ENCODE measurements at places on chromosomes 11 and 22.

DNA sequence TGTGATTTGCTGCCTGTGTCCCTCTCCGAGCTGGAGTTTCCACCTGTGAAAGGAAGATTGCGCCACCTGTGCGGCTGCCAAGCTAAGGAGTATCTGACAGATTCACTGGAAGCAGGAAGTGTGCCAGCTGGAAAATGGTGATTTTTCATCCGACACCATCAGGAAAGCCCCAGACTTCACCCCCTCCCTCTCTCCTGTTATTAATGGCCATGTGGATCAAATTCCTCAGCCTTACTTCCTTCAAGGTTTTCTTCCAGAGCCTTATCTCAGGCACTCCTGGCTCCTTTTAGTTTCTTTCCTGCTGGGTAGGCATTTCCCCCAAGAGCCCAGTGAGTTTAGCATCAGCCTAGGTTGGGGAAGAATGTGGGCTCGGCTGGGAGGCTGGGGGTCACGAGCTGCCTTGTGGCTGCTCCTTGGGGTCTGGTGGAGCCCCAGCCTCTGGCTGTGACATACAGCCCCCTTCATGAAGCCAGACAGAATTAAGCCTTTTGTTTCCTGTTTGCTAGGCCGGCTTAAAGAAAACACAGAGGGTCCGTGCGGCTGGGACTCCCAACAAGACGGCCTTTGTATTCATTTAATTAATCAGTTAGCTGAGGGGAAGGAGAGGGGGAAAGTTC, 37.1 kb downstream of the PKNOX2 start:
- DNase-seq: peak; percentile 90
- no peak overlapping the region for H3K27ac ChIP-seq
- peaks cover 15% of the 10 kb centered on the region for H3K27me3 ChIP-seq
- no peak overlapping the region for H3K4me3 ChIP-seq
- no peaks in the 10 kb centered on the region for H3K4me1 ChIP-seq

DNA sequence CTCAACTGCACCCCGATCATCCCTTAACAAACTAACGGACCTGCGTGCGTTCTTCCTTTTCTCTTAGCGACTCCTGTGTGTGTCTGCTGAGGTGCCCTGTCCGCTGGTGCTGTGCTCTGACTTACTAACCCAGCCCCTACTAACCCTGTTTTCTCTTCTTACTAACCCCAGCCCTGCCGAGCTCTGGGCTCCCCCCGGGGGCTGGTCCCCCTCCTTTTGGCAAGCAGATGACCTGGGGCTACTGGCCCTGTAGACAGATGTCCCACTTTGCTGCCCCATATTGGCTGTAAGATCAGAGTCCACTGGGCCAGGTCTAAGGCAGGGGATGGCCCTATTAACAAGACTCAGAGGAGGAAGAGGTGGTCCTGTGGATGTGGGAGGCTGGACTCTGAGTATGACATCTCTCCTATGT, 14.7 kb downstream of the MIAT start:
- H3K4me1 ChIP-seq: peaks cover 21% of the 10 kb centered on the region
- H3K27ac ChIP-seq: peak overlapping the region; percentile 93
- no peaks in the 10 kb centered on the region for H3K27me3 ChIP-seq
- no peak overlapping the region for H3K4me3 ChIP-seq
- DNase-seq: no peak

GRCh38 chr11:36510594-36510942, 496 bp upstream of the TRAF6 start:
- no peaks in the 10 kb centered on the region for H3K36me3 ChIP-seq
- H3K4me3 ChIP-seq: peak overlapping the region; percentile 77
- peak overlapping the region; percentile 50 for H3K27ac ChIP-seq

DNA sequence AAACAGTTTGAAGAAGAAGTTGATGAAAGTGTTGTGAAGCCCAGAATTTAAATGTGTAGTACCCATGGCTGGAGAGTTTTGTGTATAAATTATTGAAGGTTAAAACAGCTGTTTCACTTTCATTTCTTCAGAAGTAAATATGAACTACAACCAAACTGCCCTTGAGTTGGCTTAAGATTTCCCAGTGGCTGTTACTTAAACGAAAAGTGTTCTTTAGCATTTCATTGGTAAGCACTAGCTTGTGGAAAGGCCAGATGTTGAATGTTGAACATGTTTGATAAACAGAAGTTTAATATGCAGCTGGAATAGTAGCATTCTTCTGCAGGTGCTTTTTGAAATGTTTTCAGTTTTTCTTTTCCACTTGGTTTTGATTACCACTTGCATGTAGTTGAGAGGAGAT, 83.2 kb upstream of the TNRC6B start:
- no peaks in the 10 kb centered on the region for H3K4me1 ChIP-seq
- no peak for DNase-seq
- H3K27ac ChIP-seq: no peak overlapping the region
- H3K27me3 ChIP-seq: no peaks in the 10 kb centered on the region
- no peak overlapping the region for H3K4me3 ChIP-seq
- no peaks in the 10 kb centered on the region for H3K36me3 ChIP-seq

- H3K36me3 ChIP-seq: no peaks in the 10 kb centered on the region
- no peak overlapping the region for H3K27ac ChIP-seq
- no peaks in the 10 kb centered on the region for H3K27me3 ChIP-seq
- H3K4me3 ChIP-seq: no peak overlapping the region
- DNase-seq: peak; percentile 17
- peaks cover 17% of the 10 kb centered on the region for H3K4me1 ChIP-seq
These were observed 1.0 kb upstream of the TUBA8 start for GRCh38 chr22:18109410-18110193.

GRCh38 chr11:2583605-2583958, 116.2 kb downstream of the KCNQ1OT1 start:
- H3K4me3 ChIP-seq: no peak overlapping the region
- H3K4me1 ChIP-seq: no peaks in the 10 kb centered on the region
- H3K27me3 ChIP-seq: no peaks in the 10 kb centered on the region
- no peak for DNase-seq
- no peak overlapping the region for H3K27ac ChIP-seq

DNA sequence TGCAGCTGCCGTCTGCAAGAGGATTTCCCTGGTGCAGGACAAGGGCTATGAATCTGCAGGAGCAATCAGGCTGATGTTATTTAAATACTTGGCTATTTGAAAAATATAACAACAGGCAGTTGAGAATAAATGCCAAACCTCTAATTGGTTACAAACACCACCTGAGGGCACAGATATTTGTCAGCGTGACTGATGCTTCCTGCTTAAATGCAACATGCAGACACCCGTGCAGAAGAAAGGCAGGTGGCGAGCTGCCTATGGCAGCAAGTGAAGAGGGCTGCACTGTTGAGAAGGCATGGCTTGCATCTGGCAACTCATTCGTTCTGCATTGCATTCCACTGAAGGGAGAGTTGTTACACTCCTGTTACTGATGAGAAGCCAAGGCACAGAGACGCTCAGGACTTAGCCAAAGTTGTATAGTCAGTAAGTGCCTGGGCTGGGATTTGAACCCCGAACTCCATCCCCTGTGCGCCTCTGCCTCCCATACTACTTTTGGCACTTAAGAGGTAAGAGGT, 350.6 kb downstream of the TENM4 start:
- no peak overlapping the region for H3K27ac ChIP-seq
- peaks cover 20% of the 10 kb centered on the region for H3K4me1 ChIP-seq
- no peaks in the 10 kb centered on the region for H3K36me3 ChIP-seq
- no peak overlapping the region for H3K4me3 ChIP-seq
- no peak for DNase-seq

- H3K4me3 ChIP-seq: no peak overlapping the region
- no peaks in the 10 kb centered on the region for H3K36me3 ChIP-seq
- no peak for DNase-seq
These were observed 975.5 kb upstream of the CCDC90B start for GRCh38 chr11:84261707-84262106.

- H3K27ac ChIP-seq: no peak overlapping the region
- no peaks in the 10 kb centered on the region for H3K27me3 ChIP-seq
- H3K4me3 ChIP-seq: no peak overlapping the region
These were observed 19.0 kb downstream of the WT1 start for GRCh38 chr11:32416301-32416700.

- no peak overlapping the region for H3K27ac ChIP-seq
- H3K4me3 ChIP-seq: no peak overlapping the region
- H3K27me3 ChIP-seq: no peaks in the 10 kb centered on the region
These were observed 13.4 kb upstream of the ACR start for GRCh38 chr22:50724616-50725015.

GRCh38 chr22:20258584-20259326, 9.4 kb downstream of the RTN4R start:
- no peak overlapping the region for H3K4me3 ChIP-seq
- H3K36me3 ChIP-seq: no peaks in the 10 kb centered on the region

- DNase-seq: no peak
- no peaks in the 10 kb centered on the region for H3K36me3 ChIP-seq
- H3K27me3 ChIP-seq: no peaks in the 10 kb centered on the region
These were observed 86.5 kb upstream of the CARD18 start for GRCh38 chr11:105226091-105226490.

DNA sequence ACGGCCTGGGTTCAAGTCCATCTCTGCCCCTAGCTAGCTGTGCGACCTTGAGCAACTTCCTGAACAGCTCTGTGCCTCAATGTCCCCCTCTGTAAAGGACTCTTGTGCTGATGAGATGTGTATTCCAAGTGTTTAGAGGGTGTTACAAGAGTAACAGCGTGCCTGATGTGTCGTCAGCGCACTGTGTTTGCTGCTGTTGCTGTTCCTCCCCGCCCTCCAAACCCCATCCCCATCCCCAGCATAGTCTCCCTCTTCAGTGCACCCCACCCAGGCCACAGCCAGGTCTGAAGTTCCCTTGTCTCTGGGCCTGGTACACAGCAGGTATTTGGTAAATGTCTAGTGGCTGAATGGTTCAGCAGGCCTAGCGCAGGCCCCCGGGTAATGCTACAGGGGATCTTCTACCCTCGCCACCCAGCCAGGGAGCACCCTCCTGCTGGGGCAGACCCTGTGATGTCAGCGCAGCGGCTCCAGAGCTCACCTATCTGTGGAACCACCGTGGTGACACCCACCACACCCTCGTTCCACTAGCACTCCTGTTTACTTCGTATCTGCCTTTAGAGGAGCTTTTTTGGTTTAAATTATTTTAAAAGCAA, 10.3 kb downstream of the CBX7 start:
- no peaks in the 10 kb centered on the region for H3K36me3 ChIP-seq
- no peak overlapping the region for H3K4me3 ChIP-seq
- H3K27me3 ChIP-seq: no peaks in the 10 kb centered on the region
- H3K4me1 ChIP-seq: peaks cover 11% of the 10 kb centered on the region

DNA sequence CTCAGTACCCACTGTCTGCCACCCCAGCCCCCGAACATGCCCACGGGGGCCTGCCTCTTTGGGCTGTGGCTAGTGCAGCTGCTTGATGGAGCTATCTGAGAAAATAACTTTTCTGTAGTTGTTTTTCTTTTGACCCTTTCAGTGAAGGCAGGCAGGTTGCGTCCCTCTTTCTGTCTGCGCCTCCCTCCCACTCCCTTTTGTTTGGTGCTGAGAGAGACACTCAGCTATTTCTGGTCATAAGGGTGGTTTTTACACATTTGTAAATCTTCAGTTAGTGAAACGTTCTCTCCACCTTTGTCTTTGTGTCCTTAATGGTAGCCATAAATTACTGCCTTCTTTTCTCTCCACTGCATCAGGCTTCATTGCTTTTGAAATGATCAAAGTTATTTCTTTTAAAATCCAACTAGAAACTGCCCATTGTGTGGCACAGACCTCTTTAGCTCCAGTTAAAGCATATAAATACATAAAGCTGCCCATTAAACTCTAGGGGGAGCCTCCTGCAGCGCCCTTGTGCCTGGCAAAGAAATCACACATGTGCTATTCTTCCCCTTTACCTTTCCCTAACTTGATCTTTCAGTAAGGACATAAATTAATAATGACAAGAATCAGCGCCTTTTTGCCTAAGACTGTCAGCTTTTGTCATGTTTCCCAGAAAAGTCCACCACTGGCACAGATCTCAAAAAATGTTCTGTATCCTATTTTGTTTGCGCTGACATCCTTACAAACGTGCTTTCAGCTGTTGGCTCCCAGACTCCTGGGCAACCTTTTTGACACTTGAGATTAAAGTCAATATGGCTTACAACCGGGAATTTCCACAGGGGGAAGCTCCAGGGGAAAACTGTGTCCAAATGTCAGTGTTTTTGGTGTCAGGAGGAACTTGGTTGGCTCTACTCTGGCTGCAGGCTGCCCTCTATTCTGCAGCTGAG, 1.7 kb upstream of the SCUBE2 start:
- peak; percentile 24 for DNase-seq
- H3K36me3 ChIP-seq: no peaks in the 10 kb centered on the region
- H3K27me3 ChIP-seq: peaks cover 4% of the 10 kb centered on the region

- no peak overlapping the region for H3K4me3 ChIP-seq
- H3K27ac ChIP-seq: peak overlapping the region; percentile 70
- H3K4me1 ChIP-seq: peaks cover 24% of the 10 kb centered on the region
- no peaks in the 10 kb centered on the region for H3K36me3 ChIP-seq
- DNase-seq: peak; percentile 94
These were observed 3.0 kb upstream of the ANKK1 start for GRCh38 chr11:113384551-113384950.

- no peak for DNase-seq
- H3K36me3 ChIP-seq: no peaks in the 10 kb centered on the region
- H3K4me3 ChIP-seq: no peak overlapping the region
- no peak overlapping the region for H3K27ac ChIP-seq
- no peaks in the 10 kb centered on the region for H3K27me3 ChIP-seq
- peaks cover 11% of the 10 kb centered on the region for H3K4me1 ChIP-seq
These were observed 133.2 kb upstream of the TEAD1 start for GRCh38 chr11:12540913-12541582.

All from endothelial cell of umbilical vein (primary cell).